Activated naive CD4-positive, alpha-beta T cell treated with anti-CD3 and anti-CD28 coated beads, Interleukin-2, amount 50 U/mL, for 72 hours (primary cell): ENCODE measurements at places on chromosomes 2 and 18. TPM values are rescaled to one million over a fixed set of nuclear protein-coding genes. Genes with fewer than 3 reads are reported as not detected.

GRCh38 chr2:67054728-67055127 is 342.4 kb upstream of the ETAA1 start:
- DNase-seq: no peak

Gene C2orf81
- total RNA-seq: 2.1 TPM

- DNase-seq: no peak
These were observed 128.4 kb downstream of the TTC27 start for GRCh38 chr2:32756074-32756727.

DNA sequence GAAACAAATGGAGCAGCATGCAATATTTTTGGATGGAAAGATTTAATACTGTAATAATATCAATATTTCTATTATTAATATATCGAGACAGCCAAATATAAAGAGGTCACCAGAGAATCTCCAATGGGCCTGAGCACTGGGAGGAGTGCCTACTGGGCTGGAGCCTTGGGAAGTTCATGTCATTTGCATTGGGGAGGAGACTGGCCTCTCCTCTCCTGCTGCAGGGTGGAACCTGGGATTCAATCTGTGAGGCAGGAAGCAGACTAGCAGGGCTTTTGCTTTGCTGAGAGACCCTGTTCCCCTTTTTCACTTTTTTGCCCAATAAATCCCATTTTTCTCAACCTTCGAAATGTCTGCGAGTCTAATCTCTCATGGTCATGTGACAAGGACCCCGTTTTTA is 390.6 kb upstream of the CYRIA start:
- no peak for DNase-seq

Gene RTP5
- total RNA-seq: not detected

DNA sequence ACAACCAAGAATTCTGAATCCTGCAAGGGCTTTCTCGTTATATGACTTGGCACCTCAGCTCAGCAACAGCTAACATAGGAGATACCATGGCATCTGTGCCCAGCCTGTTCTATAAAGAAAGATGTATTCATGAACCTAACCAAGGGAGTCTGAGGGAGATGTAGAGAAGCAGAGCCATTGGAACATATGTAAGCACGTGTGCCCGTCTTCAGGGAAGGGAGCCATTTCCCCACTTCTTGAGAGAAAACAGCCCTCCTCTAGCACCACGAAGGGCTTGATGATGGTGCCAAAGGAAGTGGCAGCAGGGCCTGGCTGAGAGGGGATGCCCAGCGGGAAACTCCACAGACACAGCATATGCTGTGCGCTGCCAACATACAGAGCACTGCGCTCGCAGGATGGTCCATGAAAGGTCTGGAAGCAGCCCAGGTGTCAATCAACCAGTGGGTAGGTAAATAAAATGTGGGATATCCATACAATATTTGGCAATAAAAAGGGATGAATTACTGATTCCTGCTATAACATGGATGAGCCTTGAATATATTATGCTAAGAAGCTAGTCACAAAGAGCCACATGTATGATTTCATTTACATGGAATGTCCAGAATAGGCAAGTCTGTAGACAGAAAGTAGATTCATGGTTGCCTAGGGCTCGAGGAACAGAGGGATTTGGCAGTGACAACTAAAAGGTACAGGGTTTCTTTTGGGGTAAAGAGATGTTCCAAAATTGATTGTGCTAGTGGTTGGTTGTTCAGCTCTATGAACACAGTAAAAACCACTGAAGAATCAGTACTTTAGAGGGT is 16.1 kb downstream of the TMEM247 start:
- DNase-seq: no peak

Gene PRKAG3
- total RNA-seq: not detected

Gene TCF23
- not detected for total RNA-seq

Gene ESPNL
- total RNA-seq: 0.18 TPM

Gene RAPH1
- 9.0 TPM for total RNA-seq

GRCh38 chr2:136217996-136218395 is 100.0 kb upstream of the CXCR4 start:
- DNase-seq: no peak

Gene GRHL1
- total RNA-seq: 0.59 TPM

DNA sequence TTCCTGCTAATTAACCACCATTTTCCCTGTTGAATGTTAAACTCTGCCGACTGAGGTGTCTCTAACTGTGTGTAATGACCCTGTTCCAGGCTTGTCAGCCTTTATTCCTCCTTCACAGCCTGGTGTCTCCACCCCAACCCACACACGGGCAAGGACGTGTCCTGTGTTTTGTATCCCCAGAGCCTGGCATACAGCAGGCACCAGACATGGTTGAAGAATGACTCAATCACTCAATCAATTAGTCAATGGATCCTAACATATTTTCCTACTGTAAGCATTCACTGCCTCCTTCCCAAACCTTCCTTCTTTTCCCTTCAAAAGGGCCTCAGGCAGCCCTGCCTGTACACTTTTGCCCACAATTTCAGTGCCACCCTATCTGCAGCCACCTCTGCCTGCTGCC is 2.7 kb upstream of the TNS1 start:
- DNase-seq: no peak

GRCh38 chr2:206570199-206570598 is 72.1 kb upstream of the FAM237A start:
- DNase-seq: no peak

Gene RGPD8
- total RNA-seq: 16.1 TPM

DNA sequence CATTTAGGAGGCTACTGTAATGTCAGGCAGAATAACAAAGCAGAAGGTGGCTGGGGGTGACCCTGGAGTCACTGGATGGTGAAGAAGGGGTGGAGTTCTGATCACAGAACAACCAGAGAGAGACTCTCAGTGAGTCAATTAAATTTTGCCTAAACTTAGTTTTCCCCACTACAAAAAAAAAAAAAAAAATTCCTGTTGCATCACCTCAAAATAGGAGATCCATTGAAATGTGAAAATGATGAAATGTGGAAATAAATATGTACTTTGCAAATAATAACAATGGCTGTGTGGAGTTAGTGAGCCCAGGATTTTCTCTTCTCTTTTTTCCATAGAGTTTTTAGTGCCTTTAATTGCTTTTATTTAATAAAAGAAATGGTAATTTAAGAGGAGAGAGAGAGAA is 165.5 kb downstream of the GFPT1 start:
- no peak for DNase-seq

- DNase-seq: no peak
These were observed 18.4 kb upstream of the MAL start for GRCh38 chr2:95007031-95007609.

- no peak for DNase-seq
These were observed 353.8 kb downstream of the PARD3B start for GRCh38 chr2:204898928-204899640.

DNA sequence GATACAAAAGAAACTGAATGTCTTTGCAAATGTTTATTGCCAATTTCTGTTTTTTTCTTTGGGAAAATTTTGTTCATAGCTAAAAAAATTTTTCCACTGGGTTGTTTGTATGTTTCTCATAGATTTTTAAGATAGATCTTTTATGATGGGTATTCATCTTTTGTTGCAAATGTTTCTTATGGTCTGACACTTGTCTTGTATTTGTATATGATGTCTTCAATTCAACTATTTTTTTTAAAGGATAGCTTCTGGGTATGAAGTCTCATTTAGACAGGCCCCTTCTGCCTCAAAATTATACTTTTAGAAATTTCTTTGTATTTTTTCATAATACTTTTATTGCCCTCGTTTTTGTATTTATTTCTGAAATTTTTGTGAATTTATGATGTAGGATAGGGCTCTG is 73.8 kb downstream of the KCTD1 start:
- DNase-seq: no peak

- DNase-seq: no peak
These were observed 2.4 kb downstream of the BOK start for GRCh38 chr2:241560883-241561474.

DNA sequence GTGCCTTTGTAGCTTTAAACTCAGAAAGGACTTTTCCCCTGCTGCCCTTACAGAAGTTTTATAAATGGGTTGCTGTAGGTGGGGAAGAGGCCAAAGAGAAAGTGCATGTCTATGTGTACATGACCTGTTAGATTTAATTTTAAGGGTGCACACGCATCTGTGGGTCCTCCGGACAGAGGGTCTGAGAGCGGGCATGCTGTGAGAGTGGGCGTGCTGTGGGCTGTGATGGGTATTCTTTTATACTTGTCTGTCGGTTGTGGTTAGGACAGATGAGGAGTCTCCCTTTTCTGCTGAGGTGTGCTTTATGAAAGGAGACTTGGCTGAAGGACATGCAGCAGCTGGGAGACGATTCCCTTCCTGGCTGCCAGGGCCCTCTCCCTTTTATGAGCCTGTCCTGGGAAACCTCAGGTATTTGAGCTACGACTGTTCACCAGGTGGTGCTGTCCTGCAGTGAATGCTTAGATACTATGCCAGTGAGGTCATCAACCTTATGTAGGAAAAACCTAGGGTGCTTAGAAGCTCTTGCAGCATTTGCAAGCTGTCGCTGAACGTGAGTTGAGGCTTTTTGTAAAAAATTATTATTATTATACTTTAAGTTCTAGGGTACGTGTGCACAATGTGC is 67.5 kb downstream of the TANC1 start:
- DNase-seq: no peak

Gene TPO
- not detected for total RNA-seq

Gene GNLY
- total RNA-seq: 31.8 TPM

Gene EHD3
- total RNA-seq: 0.48 TPM

- no peak for DNase-seq
These were observed 17.8 kb upstream of the FAM98A start for GRCh38 chr2:33616873-33617272.

DNA sequence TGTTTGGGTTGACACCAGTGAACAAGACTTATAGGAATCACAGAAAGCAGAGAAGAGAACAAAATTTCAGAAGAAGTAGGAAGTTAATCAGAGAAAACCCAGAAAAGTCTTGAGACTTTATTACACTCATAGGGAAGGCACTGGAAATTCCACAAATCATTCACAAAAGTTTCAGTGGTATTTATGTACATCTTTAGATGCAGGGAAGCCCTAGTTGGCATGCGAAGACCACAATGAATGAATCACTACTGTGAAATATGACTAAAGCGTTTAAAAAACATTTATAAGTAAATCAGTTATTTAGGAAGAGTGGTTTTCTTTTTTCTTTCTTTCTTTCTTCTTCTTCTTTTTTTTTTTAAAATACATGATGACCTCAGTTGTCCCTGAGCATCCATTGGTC is 105.1 kb downstream of the NUP35 start:
- DNase-seq: no peak

Gene FAP
- 0.50 TPM for total RNA-seq

DNA sequence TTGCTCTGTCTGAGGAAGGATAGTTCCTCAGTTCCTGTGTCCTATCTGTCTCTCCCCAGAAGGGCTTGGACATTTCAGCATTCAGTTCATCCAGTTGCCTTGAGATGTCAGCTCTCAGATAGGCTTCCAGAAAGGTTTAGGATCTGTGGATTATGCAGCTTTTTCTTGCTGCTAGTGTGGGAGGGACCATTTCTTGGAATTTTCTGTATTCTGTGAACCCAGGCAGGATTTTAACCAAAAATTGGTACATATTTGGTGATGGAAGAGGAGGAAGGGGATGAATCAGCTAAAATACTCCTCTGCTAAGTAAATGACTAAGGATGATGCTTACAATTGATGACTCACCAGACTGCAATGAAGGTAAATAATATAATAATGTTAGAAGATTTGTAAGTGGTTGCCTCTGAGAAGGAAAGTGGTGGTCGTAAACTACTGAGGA is 58.6 kb upstream of the DOCK10 start:
- DNase-seq: no peak

Gene MERTK
- total RNA-seq: 1.1 TPM

DNA sequence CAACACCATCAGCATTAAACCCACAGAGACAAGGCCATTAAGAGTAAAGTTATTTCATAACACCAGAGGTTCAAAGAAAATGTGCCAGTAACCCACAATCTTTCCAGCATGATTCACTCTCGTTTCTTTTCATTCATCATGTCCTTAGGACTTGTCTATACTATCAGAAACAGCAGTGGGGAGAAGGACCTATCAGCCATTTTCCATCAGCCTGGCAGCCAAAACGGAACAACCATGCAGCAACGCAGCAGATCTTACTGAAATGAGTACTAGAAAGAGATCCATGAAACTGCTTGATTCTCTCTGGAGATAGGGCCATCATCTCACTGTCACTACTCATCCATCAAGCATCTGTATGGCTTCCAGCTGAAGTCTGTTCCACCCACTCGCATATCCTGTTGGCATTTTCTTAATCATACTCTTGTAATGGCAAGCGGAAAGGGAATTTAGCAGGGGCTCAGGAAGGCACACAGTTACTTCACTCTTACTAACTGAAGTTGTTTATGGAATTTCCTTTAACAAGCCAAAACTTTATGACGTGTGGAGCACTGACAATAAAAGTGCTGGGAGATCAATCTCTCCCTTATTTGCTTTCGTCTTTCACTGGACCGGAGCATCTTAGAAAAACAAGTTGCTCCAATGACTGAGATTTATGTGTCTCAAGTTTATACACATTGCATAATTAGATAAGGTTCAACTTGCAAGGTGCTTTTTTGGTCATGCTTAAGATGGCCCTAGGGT is 69.7 kb downstream of the EPHA4 start:
- no peak for DNase-seq

Gene TMEM163
- total RNA-seq: 0.16 TPM

Gene EVX2
- not detected for total RNA-seq

Gene ABCG8
- total RNA-seq: not detected

- DNase-seq: no peak
These were observed 7.2 kb downstream of the RND3 start for GRCh38 chr2:150480241-150480640.

Gene TXNL4A
- 148 TPM for total RNA-seq

GRCh38 chr2:153939124-153939796 is 67.5 kb downstream of the GALNT13 start:
- DNase-seq: no peak

DNA sequence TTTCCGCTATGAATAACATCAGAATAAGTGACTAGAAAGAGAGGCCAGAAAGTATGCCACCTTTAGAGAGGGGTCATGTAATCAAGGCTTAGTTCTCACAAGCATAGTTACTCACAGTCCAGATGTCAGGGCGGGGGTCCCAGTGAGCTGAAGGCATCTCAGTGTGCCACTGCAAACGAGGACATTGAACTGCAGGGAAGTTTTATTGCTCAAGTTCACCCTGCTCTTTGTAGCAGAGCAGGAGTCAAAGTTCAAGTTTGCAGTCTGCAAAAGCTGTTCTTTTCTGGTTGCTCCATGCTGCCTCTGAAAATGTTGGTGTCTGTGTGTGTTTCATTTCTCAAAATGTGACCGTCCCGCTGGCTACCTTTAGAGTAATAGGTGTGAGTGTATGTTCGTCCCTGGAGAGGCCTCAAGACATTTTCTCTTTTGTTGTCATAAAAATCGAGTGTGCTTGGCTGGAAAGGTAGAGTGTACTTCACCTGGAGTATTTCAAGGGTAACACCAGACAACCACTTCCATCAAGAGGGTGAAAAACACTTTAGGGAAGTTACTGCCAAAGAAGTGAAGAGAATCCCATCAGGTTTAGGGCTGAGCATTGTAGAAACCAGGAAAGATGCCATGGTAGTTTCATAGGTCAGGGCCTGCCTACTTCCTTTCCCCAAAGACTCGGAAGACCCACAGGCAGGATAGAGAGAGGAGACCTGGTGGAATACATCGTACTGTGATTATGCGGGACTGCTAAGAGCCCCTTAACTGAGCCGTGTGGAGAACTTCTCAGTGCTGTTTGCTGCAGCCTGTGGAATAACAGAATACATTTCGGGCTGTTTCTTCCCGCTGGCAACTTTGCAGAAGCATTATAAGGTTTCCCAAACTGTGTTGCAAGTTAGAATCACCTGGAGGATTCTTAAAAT is 89.9 kb downstream of the LYPD6 start:
- DNase-seq: no peak
